Upper lobe of right lung (tissue), 1 donor: ENCODE measurements at places on chromosomes 4 and X.

DNA sequence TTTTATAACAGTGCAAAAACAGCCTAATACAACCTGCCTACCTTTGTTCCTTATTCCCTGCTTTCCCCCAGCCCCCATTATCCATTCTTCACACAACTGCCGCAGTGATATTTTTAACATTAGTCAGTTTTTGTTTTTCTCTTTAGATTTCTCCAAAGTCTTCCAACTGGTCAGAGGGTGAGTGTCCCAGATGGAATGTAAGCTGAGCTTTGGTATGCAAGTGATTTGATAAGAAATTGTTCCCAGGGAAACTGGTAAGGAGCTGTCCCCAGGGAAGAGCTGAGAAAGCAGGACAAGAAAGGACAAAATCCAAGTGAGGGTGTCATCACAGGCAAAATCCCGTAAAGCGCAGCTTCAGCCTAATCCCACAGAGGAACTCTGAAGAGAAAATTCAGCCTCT, 475.5 kb upstream of the ADGRL3 start:
- no peak for DNase-seq

GRCh38 chr4:153537493-153537960, 71.4 kb downstream of the TMEM131L start:
- no peak for DNase-seq

- DNase-seq: no peak
Observed at GRCh38 chr4:125765941-125766340, 451.2 kb downstream of the FAT4 start.

DNA sequence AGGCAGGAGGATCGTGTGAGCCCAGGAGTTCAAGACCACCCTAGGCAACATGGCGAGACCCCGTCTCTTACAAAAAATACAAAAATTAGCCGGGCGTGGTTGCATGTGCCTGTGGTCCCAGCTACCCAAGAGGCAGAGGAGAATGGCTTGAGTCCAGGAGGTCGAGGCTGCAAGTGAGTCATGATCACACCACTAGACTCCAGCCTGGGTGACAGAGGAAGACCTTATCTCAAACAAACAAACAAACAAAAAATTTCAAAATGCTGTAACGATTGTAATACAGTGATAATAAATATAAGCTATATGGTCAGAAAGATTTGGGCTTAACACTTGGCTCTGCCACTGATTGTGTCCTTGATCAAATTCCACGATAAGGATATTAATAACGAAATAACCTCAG, 24.2 kb downstream of the SLC25A4 start:
- DNase-seq: no peak

- DNase-seq: no peak
Observed at GRCh38 chrX:104902070-104902469, 318.4 kb downstream of the TEX13A start.

DNA sequence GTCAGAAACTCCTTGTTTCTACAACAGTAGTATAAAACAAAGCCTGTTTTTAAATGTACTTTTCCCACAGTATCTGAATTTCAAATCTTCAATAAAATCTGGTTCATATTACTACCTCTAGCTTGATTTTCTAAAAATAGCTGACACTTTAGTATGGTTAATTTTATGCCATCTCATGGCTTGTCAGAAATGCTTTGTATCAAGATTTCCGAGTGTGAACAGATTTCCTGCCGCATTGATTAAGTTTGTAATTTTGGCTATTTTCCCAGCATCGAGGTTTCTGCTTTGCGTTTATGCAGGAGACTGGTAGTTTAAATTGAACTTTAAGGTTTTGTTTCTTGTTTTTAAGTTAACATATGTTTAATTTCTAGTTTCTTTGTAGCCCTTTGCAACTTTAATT, 44.2 kb downstream of the CLCN3 start:
- DNase-seq: no peak

DNA sequence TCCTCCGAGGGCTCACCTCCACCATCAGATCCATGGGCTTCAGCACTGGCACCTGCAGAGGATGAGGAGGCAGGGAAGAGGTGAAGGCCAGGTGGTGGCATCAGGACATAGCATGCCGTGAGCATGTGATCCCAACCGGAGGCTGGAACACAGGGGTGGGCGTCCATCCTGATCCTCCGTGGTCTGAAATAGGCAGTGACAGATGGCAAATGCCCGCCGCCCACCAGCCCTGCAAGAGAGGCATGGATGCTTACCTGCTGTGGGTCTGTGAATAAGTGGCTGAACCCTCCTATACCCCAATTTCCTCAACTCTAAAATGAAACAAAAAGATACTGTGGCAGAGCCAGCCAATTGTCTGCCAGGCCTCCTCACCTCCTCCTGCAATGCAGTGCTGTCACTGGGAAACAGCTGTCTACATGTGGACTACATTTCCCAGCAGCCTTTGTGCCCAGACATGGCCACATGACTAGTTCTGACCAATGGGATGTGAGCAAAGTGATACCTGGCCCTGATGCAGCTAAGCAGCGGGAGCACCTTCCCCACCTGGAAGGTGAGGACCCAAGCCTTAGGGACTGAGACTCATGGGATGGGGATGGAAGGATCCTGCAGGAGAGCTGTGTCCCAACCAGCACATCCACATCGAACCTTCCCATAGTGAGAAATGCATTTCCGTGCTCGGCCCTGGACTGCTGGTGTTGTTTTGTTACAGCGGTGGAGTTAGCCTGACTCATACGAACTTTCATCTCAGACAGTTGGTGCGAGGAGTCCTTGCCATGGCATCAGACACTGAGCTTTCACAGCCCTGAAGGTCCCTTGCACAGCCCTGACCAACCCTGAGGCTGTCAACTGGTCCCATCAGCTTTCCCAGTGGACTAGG, 99.5 kb downstream of the PPP2R2C start:
- DNase-seq: no peak

DNA sequence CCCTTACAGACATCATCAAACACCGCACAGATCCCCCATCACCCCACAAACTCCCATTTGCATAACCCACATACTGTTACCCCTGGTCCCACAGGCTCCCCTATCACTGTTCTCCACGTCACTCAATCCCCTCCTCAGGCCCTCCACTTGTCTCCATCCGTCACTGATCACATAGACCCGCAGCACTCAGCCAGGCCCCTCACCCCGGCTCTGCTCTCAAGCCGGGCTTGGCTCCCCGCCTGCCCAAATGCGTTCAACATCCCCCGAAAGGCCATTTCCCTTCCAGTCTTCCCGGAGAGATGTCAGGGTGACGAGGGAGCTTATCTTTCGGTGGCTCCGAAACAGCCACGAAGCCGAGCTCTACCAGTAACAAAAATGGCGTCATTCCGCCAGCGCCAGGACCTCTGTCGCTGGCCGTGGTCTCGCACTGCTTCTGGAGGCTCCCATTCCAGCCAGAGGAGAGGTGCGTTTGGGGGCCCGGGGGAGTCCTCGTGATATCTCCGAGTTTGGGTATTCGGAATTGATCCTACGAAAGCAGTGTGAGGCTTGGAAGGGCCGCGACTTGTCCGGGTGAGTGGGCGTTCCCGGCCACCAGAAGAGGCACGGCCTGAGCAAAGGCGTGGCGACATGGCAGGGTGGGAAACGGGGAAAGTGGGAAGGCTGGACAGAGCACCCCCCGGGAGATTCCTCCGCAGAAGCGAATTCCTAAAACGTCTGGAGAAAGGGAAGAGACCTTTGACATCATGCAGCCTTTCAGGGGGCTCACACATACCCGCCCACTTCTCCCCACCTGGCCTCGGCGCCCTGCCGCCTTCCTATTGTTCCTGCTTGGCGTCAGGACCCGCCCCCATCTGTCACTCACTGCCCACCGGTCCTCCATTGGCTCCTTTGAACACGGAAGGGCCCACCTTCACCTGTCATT, at the start of gene ZNF630:
Gene ZNF630 (minus strand): TSS at position 577 of the 922 bp plus-strand sequence. CDS start 4,754 bp downstream, outside the sequence.
- DNase-seq: peak; percentile 87

DNA sequence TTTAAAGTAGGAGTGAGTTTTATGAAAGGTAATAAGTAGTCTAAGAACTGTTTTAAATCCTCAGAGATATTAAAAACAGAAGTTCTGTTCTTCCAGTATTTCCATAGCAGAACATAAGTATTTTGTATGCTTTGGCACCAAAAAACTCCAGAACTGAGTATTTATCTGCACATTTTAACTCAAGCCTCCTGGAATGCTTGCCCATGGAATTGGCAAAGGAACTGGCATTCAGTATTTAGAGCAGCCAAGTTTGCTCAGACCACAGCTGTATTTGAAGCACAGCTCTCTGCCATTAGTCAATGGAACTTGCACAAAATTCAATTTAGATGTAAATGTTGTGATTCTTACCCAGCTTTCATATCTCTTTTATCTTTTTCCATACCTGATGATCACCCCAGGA, 42.2 kb downstream of the NDNF start:
- no peak for DNase-seq

- no peak for DNase-seq
Observed at GRCh38 chr4:19983072-19983471, 268.6 kb upstream of the SLIT2 start.

- DNase-seq: no peak
Observed at GRCh38 chr4:33453916-33454315, 2733.7 kb downstream of the PCDH7 start.

GRCh38 chrX:109966246-109966645, 36.7 kb upstream of the TMEM164 start:
- no peak for DNase-seq

DNA sequence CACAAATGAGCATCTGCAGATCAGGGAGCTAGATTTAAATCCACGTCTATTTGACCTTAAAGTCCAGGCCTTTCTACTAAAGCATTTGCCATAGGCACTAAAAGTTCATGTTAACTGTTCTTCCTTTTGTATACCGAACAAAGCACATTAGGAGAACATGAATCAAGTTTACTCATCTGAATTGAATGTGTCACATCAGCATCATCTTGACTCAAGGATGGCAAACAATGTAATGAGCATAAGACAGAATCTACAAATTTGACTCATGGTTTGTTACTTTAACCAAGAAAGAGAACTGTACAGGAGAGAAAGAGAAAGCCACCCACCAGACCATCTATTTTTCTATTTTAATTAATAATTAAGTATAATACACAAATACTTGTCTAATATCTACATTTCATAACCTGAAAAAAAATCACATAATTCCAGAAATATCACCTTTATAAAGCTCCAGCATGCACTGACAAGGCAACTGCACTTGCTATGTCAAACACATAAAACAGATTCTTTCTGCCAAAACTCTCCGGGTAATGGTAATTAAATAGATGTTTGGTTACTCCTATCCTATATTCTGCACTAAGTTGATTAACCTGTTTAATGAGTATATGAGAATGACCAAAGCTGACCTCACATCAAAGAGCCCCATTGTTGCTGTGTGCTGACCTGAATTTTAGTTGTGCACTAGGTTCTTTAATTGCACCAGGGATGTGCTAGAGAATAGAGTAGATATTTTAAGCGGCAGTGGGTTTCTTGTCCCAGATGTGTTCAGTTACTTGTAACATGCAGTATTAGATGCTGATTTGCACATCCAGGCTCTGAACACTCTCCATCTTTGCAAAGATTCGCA, 42.5 kb upstream of the LEF1 start:
- DNase-seq: no peak

DNA sequence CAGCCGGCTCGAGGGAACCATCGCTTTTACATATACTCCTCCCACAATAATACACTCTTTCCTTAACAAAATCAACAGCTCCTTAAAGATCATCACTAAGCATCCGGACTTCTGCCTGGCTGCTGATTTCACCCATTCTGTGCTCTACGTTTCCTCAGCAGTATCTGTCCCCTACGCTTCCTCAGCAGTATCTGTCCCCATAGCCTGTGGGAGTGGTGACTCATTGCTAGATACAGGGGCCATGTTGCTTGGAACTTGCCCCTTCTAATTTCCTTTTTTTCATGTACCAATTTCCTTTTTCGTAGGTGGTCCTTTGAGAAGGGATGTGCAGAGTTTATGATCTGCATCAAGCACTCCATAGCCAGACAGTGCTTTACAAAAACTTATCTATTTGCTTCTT, 18.6 kb downstream of the MAP3K15 start:
- no peak for DNase-seq

GRCh38 chr4:144985014-144985413, 113.0 kb downstream of the ANAPC10 start:
- DNase-seq: no peak

DNA sequence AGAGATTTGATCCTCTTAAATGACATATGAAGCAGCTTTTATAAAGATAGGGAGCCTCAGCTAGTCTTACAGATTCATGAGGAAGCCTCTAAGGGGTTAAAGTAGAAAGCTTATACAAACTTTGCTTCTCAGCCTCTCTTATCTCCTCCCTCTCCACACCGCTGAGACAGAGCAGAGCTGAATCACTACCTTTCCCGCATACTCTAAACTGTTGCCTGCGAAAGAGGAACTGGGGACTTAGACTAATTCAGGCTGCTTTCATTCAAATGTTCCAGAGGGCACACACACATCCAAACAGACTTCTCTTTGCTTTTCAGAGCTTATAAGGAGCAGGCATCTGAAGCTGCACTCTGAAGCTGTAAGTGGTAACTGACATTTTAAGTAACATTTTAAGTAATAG, at the start of gene SERTM2:
Gene SERTM2 (plus strand): TSS at position 169 of the 400 bp plus-strand sequence. CDS start 7,213 bp downstream, outside the sequence.
- DNase-seq: no peak

- DNase-seq: no peak
Observed at GRCh38 chr4:29948451-29948850, 771.7 kb upstream of the PCDH7 start.

DNA sequence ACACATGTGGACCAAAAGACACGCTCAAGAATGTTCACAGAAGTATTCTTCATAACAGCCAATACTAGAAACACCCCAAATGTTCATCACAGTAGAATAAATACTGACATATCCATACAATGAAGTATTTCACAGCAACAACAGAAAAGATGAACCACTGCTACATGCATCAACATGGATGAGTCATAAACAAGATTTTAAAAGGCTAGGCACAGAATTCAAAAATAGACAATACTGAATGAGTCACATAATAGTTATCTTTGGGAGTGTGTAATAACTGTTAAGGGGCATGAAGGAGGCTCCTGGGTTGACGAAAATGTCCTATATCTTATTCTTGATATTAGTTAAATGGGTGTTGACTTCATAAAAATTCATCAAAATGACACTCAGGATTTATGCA, 43.5 kb downstream of the CLOCK start:
- DNase-seq: no peak
